ENCODE measurements at places on chromosomes 12 and 14.

- DNase-seq = no peak
These were observed 45.5 kb downstream of the PAWR start for GRCh38 chr12:79645235-79645630.

DNA sequence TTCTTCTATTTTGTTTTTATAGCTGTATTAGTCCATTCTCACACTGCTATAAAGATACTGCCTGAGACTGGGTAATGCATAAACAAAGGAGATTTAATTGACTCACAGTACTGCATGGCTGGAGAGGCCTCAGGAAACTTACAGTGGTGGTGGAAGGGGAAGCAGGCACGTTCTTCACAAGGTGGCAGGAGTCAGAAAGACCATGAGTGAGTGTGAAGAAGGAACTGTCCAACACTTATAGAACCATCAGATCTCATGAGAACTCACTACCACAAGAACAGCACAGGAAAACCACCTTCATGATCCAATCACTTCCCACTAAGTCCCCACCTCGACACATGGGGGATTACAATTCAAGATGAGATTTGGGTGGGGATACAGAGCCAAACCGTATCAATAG, 42.3 kb downstream of the ARMH4 start:
- no peak for DNase-seq

- DNase-seq = no peak
These were observed 176.0 kb downstream of the ESRRB start for GRCh38 chr14:76551906-76552305.

DNA sequence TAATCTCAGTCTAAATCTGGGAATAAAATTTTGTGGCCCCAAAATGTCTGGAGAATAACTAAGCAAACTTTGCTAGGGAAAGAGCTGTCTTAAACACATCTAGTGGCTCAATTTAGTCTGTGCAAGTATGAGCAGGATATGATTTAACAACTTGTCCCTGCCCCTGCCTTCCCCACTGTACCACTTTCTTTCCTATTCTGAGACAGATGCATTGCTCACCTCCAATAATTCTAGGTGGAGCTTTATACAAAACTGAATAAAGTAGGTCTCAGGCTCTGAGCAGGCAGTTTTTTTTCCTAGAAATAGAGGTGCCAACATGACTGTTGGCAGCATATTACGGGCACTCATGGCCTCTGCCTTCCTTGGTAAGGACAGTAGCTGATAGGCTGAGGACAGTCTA, 412.1 kb downstream of the DAD1 start:
- no peak for DNase-seq

DNA sequence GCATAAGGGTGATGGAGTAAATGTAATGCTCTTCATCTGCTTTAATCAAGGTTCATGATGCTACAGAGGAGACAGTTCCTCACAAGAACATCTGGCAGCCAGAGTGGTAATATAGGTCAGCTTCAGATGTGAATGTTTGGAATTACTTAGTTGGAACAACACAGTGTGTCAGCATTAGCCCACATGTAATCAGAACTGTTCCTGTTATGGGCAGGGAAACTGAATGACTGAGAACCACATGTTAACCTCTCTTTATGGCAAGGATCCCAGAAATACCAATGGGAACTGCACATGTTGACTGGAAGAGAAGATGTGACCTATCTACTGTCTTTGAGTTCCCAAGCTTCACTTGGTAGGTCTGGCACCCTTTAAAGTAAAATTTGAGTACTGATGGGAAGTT, 390.1 kb upstream of the PDE3A start:
- no peak for DNase-seq

GRCh38 chr12:53749986-53750811, 1.6 kb downstream of the CISTR start:
- DNase-seq = no peak

DNA sequence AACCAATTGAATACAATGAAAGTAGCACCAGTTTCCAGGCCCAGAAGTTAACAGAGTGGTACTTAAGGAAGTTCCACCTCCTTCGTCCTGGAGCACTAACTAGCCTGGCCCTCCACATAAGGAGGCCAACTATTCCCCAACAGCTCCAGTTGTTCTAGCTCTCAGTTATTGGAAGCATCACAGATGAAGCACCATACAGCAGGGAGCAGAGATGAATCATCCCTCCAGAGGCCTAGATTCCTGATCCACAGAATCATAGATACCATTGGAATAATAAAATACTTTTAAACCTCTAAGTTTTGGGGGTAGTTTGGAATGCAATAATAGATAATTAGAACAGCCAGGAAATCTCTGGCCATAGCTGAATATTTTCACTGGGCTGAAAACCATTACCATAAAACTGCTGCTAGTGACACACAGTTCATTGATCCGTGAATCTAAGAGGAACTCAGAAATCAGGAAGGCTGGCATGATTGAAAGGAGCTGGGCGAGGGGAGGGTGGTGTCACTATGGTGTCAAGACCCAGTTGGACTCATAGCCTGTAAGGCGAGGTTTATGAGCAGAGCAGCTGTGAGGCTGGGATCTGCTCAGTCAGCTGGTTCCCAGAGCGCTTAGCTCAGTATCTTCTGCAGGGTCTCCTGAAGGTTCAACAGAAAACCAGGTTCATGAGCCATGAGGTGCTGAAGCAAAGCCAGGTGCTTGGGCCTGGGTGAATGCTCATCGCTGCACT, 371.4 kb upstream of the TMTC1 start:
- no peak for DNase-seq

DNA sequence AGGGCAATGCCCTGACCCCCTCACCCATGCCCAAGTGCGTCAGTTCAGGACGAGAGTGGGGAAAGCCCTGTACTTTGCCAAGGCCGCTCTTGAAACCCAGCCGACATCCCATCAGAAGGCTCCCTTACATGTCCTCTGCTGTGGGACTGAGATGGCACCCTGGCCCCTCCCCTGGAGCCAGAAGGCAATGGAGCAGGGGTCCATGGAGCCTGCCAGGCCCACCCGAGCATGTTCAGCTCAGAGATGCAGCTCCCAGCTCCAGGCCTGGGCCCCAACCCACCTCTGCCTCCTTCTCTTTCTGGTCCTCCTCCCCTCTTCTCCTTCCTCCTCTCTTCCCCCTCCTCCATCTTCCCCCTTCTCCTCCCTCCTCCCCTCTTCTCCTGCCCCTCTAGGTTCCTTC, 95.5 kb downstream of the PAPOLA start:
- no peak for DNase-seq

DNA sequence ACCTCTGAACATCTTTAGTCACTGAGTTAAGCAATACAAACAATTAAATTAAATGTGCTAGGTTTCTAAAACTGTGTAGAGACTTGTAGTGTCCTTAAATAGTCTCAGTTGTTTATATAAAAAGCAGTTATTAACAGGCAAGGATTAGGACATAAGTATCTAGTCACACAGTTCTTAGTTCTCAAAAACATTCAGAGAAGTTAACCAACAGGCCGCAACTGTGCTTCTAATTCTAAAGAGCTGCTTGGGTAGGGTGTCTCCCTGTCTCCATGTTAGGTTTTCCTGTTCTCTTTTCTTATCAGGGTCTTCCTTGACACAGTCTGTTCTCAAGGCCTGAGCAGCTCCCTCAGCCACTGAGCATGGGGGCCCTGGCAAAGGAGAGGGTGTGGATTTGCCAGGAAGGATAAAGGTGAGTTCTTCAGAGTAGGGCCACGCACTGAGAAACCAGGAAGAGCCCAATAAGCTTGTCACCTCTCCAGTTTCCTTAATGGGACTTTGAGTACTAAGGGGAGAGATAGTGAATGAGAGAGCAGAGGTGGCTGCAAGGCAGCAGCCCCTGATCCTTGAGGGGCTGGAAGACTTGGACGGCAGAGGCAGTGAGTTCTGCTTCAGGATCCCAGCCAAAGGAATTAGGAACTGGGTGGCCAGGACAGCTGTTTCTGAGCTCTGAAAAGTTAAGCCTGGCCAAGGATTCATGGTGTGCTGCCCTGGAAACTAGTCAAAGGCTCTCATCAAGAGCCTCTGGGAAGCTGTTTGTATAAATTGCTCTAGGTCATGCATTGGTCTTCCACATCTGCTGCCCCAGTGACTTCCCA, 177.3 kb downstream of the MYRFL start:
- no peak for DNase-seq

- DNase-seq = no peak
These were observed 472.9 kb downstream of the NELL2 start for GRCh38 chr12:44403185-44403584.

- no peak for DNase-seq
These were observed 134.1 kb downstream of the TPH2 start for GRCh38 chr12:72072592-72073212.

DNA sequence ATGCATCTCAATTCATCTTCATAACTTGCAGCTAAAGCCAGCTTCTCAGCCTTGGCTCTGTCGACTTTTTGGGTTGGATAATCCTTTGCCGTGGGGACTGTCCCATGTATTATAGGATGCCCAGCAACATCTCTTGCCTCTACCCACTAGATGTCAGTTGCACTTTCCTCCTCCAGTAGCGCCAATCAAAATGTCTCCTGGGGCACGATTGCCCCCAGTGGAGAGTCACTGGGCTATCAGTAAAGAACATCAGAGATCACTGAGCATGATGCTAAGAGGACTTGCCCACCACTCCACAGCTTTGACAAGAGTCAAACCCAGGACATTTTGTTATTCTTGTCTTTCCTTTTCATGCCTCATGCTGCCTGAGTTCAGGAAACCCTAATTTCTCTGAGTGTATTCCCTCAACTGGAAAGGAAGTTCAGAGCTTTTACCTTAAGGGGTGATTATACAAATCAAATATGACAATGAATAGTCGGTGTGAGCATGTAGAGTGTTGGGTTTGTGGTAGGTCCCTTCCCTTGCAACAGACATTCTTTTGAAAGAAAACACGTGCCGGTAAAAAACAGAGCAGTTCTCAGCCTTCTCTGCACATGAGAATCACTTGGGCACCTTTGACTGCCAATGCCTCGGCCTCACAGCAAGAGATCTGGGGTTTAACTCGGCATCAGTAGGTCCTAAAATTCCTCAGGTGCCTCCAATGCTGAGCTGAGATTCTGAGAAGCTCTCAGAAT, 980.6 kb downstream of the VRK1 start:
- no peak for DNase-seq

GRCh38 chr12:47190905-47191304, 111.1 kb upstream of the AMIGO2 start:
- no peak for DNase-seq

GRCh38 chr12:131001493-131001892, 47.8 kb downstream of the ADGRD1 start:
- no peak for DNase-seq
